ENCODE measurements at places on chromosomes 7 and 10. TPM values are rescaled to one million over a fixed set of nuclear protein-coding genes. Genes with fewer than 3 reads are reported as not detected.
A peak's percentile ranks its signal among the peaks of the same experiment; 100 is the strongest.

DNA sequence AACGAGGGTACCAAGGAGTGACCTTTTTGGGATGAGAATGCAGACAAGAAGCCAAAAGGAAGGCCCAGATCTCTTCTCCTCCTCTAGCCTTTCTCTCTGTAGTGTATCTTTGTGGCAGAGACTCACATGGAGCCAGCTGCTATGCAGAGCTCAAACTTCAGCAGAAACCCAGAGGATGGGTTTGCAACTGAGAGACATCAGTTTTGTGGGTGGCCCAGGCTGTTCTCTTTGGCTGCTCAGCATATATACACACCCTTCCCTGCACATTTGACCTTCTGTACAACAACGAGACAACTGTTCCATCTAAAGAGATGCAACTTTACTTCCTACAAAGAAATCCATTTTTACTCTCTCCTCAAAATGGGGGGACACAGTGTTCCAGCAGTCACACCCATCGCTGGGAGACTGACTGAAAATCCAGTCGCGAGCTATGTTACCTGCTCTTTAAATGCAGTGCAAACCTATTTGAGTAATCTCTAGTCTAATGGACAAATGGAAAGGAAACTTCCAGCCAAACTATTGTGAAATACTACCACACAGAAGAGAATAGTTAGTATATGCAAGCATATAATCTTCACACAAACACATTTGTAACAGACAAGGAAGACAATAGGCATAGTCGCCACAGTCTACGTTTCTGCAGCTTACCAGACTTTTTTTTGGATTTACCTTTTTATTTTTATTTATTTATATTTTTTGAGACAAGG, 51.2 kb downstream of the GTF2I start:
- DNase-seq: no peak

GRCh38 chr7:81573932-81574331, 195.9 kb downstream of the HGF start:
- DNase-seq: no peak

DNA sequence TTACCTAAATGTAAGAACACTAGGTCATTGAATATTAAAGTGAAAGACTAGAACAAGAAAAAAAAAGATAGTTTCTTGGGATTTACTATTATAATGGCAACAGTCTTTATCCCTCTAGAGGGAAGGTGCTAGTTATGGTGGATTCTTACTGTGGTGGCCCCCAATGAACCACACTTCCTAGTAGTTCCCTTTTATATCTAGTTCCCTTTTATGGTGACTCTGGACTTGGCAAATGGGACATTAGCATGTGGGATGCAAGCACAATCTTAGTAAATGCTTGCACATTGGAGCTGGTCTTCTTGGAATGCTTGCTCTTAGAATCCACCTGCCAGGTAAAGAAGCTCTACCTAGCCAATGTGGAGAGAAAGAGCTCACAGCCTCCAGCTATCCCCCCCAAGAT, 430.2 kb downstream of the LRMDA start:
- DNase-seq: no peak

DNA sequence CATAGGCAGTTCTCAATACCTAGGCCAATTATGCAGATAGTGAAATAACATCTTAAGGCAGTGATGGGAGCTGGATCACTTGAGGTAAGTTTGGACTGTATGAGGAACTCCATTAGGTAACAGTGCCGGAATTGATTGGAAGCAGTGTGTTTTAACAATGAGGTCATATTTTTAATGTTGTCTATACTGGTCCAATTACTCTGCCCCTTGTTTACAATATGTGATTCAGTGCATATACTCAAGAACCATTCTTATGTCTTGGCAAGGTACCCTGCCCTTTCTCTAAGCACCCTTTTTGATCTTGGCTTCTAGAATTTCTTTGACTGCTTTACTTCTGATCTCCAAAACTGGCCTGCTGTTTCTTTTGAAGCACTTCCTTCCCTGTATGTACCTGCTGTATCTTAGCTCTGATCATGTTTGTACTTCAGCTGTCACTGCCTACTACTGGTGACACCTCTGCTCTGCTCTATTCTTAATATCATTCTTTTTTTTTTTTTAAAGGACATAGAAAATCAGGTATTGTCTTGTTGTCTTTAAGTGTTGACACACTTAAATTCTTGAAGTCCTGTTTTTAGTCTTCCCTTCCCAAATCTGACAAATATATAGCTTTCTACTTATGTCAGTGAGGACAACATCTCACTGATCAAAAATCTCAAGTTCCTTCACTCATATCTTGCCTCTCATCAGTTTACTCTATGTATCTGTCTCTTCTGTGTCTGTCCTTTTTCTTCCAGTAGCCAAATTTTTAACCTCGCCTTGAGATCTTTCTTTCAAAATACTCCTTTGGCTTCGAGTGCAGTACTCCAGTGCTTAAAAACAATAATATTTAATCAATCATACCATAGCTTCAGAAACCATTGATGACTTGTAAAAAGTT, 46.4 kb upstream of the RPA3 start:
- no peak for DNase-seq

ADCYAP1R1 gene
- 0.12 TPM for total RNA-seq

DNA sequence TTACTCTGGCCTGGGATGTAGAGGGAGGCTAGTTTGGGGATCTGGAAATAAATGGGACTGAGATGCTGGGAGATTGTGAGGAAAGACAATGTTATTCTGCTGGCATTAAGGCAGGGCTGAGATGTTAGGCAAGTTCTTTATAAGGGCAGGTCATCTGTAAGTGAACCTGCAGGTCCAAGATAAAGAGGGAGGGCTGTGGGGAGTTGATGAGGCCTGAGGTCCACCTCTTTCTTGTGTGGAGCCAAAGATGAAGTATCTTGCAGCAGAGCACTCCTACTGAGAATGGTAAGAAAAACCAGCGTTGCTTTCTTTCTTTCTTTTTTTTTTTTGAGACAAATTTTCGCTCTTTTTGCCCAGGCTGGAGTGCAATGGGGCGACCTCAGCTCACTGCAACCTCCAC, 19.1 kb downstream of the CYCS start:
- no peak for DNase-seq

DNA sequence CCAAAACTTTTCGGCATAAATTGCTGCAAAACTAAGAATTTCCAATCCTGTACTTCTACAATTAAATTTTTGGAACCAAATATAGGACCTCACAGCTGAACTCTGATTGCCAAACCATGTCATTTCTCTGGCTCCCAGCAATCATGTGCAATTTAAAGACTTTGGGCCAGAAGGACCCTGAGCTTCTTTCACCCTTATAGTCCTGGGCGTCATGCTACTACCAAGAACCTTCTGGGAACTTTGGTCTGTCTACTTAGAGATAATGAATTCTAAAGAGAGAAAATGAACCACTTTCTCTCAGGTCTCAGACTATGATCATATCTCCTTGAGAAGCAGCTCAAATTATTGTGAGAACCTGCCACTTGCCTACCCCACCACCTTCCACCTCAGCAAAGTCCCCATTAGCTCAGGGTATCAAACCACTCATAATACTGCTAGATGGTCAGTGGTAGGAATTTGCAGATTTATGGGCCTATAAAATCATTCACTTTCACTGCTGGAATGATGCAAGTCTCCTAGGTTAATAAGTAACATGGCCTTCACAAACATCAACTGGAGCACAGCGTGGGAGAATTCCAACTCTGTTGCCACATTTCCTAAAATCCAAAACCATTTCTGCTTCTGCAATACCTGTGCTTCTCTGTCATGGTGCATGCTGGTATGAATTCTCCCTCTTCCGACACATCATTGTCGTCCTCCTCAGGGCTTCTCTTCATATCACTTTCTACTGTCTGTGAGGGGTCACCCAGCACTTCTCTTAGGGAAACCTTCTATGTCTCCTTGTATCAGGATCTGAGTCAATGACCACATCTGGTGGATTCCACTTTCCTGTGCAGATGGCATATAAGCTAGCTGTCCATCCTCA, 6.6 kb upstream of the WDR91 start:
- DNase-seq: no peak

SVIL gene
- 27.0 TPM for total RNA-seq

SPACDR gene
- total RNA-seq: 1.7 TPM

TMEM178B gene
- 0.02 TPM for total RNA-seq

DNA sequence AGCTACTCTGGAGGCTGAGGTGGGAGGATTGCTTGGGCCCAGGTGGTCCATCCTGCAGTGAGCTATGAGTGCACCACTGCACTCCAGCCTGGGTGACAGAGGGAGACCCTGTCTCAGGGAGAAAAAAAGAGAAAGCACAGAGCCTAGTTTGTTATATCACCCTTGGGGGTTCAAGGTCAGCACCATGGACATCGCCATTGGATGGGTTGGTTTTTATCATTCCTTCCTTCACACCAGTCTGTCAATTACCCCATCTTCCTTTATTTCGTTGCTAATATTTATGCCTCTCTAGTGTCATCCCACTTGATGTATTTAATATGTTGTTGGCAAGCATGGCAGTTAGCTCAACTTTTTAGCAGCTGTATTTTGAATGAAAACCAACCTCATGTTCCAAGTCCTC, 182.3 kb downstream of the NSUN6 start:
- no peak for DNase-seq

DNA sequence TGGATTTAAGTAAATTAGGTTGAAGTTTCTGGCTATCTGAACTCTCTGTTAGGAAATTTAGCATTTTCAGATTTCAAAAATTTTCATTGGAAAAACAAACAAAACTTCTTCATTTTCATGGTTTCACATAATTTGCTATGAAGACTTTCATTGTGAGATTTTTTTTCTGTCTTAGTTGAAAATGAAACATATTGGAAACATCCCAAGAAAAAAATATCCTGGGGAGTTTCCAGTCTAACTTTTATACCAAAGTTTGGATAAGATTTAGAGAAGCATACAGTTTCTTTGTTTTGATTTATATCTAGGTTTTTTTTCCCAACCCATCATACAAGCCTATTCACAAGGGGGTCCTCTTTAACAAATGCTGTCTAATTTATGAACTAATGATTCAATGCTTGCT, 300.5 kb upstream of the SEMA3A start:
- no peak for DNase-seq

OIT3 gene
- not detected for total RNA-seq

NPY4R2 gene
- not detected for total RNA-seq

DNA sequence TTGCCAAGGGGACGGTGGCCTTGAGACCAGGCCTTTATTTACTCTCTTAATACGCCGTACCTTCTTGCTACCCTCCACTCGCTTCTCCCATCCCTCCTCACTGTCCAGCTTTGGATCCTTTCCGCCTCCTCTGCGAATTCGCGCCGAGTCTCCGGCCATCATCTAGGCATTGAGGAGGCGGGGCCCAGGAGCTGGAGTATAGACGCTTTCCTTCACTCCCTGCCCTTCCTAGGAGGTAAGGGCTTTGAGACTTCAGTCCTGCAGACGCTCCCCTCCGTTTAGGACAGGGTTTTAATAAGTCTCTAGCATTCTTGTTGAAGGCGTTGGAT, 538 bp downstream of the TFAM start:
- DNase-seq: no peak

DNA sequence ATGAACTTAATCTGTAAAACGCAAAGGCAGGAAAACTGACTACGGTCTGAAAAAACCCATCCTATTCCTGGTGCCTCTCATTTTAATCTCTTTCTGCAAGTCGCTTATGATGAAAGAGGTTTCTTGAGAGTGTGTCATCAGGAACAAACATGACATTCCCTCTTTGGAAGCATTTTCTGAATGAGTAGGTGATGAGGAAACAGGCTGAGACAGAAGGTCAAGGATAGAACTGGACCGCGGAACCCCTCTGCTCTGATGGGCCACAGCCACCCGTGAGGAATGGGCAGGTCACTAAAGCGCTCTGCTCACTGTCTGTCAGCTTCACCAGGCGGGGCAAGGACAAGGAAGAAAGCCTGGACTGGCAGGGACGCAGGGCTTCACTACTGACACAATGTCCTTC, 28.6 kb downstream of the BEND7 start:
- DNase-seq: no peak

GRCh38 chr7:4225881-4226523, 456.1 kb upstream of the FOXK1 start:
- DNase-seq: no peak

AKR1D1 gene
- 0.10 TPM for total RNA-seq

- DNase-seq: no peak
Measured at GRCh38 chr10:128074589-128074988, 51.6 kb downstream of the MKI67 start.

- peak; percentile 68 for DNase-seq
Measured at GRCh38 chr10:77505431-77506334, 131.9 kb downstream of the KCNMA1 start.

DNA sequence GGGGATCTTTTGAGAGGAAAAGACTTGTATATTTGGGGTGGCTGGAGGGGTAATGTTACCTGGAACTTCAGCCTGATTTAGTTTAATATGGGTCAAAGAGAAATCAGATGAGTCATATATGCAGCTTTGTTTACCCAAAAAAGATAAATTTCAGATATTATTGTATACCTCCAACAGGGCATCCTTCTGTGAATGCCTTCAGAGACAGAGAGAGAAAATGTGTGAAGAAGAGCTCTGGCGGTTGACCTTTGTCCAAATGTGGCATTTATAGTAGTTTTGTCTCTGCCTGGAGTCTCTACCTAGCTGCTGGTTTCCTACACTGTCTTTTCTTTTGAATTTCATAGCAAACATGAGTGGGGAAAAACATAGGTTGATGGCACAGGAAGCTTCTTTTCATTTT, 21.6 kb downstream of the LRMDA start:
- DNase-seq: no peak

IL6 gene
- total RNA-seq: not detected

CPN1 gene
- total RNA-seq: 0.12 TPM

DNA sequence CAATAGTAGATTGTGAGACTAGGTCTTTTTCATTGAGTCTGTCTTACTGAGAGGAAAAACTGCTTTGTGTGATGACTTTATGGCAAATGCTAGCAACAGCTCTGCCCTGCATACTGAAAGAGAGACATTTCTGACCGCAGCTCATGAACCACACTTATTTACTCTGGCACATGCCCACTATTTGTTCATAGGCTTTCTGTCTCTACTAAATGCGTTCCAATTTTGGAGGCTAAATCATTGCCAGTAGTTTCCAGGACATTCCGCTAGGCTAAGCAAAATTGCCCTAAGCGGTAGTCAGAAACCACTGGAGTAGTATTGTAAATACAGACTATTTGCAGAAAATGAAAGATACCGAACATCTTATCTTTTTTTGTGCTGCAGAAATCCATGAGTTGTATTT, 55.6 kb upstream of the DLX6 start:
- no peak for DNase-seq

FBXO24 gene
- total RNA-seq: 2.1 TPM

- DNase-seq: no peak
Measured at GRCh38 chr10:80458638-80459037, 4.5 kb downstream of the TSPAN14 start.

AOAH gene
- total RNA-seq: 1.1 TPM

NODAL gene
- 0.30 TPM for total RNA-seq

- DNase-seq: no peak
Measured at GRCh38 chr7:2758673-2759616, 70.9 kb downstream of the AMZ1 start.

GRCh38 chr7:112985377-112985987, 101.1 kb downstream of the GPR85 start:
- DNase-seq: no peak

DNA sequence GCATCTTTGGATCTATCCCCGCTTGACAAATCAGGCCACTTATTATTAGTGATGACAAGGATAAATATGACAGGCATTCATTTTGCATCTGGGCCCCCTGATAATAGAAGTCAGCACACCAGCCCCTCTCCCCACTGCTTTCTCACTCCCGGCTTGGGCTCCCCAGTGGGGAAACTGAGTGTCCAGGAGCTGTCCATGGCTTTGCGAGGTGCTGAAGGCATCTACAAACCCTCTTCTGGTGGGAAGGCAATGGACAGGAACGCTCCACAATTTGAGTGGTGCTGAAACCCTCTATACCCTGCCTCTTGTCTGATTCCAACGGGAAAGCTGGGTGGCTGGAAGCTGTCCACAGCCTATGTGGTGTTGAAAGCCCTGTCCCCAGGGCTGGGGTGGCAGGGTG, 61.7 kb upstream of the PCBD1 start:
- no peak for DNase-seq

AGBL3 gene
- total RNA-seq: 1.9 TPM

GRCh38 chr7:134571101-134571500, 22.2 kb downstream of the AKR1B15 start:
- DNase-seq: no peak
